ENCODE measurements at places on chromosomes 3 and 15.

DNA sequence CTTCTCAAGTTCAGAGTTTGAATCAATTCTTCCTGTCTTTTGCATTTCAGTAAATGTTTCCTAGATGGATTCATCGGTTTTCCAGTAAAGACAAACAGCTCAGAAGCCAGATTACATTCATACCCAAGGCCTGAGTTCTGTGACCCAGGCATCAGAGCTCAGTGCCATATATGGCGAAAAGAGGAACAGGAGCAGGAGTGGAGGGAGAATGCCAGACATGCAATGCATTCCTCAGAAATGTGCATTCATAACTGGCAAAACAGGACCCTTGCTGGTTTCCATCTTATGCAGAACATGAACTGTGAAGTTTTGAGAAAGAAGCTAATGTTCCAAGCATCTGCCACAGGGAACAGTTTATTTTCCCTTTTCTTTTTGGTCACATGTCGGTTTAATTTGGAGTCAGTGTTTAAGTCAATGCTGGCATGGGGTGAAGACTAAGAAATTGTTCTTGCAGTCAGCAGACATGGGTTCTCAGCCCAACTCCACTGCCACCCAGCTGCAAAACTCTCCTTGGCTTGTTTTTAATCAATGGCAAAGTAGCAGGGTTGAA is 116.5 kb downstream of the LPP start:
- DNase-seq = peak; percentile 88

- peak; percentile 75 for DNase-seq
These were observed 183.9 kb downstream of the TPRG1 start for GRCh38 chr3:189355481-189356201.

GRCh38 chr3:45442679-45443253 is 54.4 kb downstream of the LARS2 start:
- DNase-seq = no peak

- DNase-seq = no peak
These were observed 127.9 kb downstream of the TUSC7 start for GRCh38 chr3:116837483-116837882.

DNA sequence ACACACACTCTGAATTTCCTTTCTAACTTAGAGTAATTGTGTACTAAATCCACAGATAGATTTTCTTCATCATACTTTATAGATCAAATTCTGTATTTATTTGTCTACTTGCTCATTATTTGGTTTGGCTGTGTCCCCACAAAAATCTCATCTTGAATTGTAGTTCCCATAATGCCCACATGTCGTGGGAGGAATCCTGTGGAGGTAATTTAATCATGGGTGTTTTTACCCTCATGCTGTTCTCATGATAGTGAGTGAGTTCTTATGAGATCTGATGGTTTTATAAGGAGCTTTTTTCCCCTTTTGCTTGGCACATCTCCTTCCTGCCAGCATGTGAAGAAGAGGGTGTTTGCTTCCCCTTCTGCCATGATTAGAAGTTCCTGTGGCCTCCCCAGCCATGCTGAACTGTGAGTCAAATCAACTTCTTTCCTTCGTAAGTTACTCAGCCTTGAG is 198.3 kb upstream of the TGFBR2 start:
- no peak for DNase-seq

- DNase-seq = peak; percentile 16
These were observed 71.6 kb upstream of the ZNF280D start for GRCh38 chr15:56804938-56805337.

- no peak for DNase-seq
These were observed 121.4 kb downstream of the GABRG3 start for GRCh38 chr15:27092390-27092789.

- DNase-seq = peak; percentile 52
These were observed 621 bp downstream of the RGMA start for GRCh38 chr15:93088200-93088980.

DNA sequence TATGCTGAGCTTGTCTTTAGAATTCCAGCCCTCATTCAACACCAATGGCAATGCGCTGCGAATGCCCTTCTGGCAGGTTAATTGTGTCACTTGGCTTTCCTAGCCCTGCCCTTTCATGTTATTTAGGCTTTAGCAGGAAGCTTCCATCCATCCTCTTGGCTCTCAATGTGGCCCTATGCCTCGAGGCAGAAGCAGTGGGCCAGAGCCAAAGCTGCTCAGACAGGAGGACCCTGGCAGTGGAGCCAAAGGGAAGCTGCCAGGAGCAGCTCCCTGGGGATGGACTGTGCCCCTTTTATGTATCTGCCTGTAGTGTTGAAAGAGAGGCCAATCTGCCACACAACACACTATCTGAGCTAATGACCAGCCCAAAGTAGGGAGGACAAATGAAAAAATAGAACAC is 376.4 kb downstream of the CTNNB1 start:
- DNase-seq = no peak

DNA sequence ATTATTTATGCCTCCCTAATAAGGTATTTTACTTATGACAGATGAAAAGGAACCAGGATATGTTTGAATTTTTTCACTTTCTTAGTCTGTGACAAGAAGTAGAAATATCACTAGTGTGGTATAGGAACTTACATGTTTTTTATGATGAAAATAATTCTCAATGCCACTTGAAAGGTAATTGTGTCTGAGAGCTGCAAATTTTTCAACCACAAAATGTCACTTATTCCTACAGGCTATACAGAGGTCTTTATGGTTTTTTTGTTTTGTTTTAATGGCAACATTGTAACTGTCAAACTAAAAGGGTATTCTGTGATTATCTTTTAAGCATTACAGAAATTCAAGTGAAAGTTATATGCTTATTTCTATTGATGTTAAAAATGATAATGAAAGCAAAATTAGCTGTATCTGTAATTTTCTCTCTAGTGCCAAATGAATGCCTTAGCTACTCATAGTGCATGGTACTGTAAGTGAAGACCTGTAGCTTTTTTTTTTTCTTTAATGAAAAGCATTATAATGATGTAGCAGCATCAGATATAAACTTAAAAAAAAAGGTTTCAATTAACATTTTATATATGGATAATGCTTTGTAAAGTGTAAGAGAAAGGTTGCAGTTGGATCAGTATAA is 14.7 kb downstream of the FEM1B start:
- no peak for DNase-seq

DNA sequence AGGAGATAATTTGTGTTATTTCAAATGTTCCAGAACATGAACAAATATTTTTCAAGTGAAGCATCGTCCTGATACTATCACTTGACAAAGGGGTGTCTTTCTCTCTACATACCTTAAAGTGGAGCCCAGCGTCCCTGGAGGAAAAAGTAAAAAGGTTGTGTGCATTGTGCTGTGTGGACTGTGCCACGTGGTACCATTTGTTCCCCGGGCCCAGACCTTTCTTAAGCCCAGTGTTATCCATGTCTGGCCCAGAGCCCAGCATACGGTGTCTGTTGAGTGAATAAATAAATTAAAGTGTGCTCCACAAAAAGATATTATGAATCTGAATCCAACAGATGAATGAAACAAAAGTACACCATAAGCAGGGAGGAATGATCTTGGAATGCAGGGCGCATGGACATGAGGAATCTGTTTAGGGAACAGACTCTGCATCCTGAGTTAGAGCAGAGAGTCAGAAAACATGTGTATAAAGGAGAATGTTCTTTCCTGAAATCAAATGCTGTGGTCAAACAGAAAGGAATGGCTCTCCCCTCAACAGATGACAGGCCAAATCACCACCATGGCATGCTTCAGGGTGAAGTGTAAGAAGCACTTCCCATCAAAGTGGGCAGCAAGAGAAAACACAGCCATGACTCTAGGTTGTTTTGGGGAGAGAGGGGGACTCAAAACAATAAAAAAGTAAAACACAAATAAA is 8.1 kb upstream of the PRSS50 start:
- DNase-seq = peak; percentile 65

GRCh38 chr3:71348001-71348632 is 235.4 kb downstream of the FOXP1 start:
- DNase-seq = no peak

DNA sequence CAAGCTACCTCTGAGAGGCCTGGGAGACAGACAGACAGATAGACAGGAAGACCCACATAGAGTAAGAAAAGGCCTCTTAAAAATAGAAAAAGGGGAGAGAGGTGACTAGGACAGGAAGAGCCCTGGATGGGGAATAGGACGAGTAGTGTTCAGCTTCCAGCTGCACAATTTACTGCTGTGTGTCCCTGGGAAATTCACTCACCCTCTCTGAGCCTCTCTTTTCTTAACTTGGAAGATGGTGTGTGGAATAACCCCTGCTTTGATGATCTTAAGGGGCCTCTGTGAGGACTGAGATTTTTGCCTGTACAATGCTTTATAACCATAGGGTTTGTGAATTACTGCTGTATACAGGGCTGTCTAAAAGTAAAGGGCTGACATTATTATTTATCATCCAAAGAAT is 37.5 kb downstream of the FEM1B start:
- DNase-seq = no peak

- no peak for DNase-seq
These were observed 40.6 kb downstream of the SSUH2 start for GRCh38 chr3:8604006-8604405.

DNA sequence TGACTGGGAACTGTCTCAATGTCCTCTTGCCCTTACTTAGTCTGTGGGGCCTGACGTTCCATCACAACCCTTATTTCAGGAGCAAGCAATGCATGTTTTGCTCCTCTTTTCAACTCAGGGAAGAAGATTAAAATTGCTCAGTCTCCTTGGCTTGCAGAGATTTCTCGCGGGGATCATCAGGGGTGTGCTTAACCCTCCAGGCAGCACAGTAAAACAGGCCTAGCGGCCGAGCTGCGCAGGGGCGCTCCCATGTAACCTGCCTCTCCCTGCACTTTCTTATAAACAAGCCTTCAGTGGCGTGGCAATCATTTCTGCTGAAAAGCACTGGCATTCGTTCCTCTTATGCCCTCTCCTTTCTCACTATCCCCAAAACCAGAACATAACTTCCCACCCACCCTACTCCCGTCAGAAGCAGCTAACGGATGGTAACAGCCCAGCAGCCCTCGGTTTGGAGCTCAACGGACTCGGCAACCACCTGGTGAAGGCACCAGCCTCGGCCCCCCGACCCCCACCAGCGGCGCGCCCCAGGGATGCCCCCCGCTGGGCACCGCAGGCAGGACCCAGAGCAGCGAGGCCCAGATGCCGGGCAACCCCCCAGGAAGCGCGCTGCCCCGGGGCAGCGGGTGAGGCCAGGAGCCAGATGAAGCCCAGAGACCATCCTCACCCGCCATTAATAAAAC is 1.1 kb downstream of the MCF2L2 start:
- no peak for DNase-seq

- peak; percentile 40 for DNase-seq
These were observed 3.0 kb upstream of the GPR87 start for GRCh38 chr3:151319628-151320027.

GRCh38 chr15:82805994-82806406 is at the start of gene FSD2:
FSD2 (minus strand) TSS chr15:82806069; CDS start chr15:82787390, 18,679 bp downstream.
- DNase-seq = no peak

DNA sequence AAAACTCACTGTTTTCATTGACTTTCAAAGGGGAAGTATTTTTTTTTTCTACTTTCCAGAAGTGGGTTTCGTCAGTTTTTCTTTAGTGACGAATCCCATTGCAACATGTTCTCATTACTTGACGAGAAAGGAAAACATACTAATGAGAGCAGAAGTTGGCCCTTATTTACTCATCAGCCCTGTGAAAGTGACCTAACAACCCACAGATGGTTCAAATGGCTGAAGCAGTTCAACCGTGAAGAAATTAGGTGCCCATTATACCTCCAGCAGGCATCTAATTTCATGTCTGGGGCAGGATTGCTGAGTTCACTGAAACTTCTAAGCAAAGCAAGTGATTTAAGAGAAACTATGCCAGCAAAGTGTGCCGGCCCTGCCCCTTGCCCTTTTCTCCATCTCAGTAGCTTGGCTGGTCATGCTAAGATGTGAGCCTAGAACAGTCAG is 9.0 kb downstream of the AQP9 start:
- peak; percentile 63 for DNase-seq

DNA sequence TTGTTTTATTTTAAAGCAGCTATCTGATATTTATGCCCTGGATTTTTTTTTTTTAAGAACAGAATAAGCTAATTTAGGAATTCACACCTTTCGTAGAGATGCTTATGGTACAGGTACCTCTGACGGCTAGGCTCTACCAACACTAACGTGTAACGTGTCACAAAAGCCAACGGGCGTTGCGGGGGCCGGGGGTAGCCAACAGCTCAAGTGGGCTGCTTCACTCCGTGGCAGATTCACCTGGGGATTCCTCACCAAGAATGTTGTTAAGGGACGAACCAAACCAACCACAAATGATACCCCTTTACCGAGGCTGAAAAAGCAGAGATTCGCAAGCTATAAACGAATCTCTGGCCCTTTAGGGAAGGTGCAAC is 1.0 kb downstream of the TMCC1 start:
- DNase-seq = no peak

- no peak for DNase-seq
These were observed 204.2 kb upstream of the LRRN1 start for GRCh38 chr3:3594986-3595385.

GRCh38 chr15:101543926-101544612 is 54.6 kb upstream of the PCSK6 start:
- no peak for DNase-seq

DNA sequence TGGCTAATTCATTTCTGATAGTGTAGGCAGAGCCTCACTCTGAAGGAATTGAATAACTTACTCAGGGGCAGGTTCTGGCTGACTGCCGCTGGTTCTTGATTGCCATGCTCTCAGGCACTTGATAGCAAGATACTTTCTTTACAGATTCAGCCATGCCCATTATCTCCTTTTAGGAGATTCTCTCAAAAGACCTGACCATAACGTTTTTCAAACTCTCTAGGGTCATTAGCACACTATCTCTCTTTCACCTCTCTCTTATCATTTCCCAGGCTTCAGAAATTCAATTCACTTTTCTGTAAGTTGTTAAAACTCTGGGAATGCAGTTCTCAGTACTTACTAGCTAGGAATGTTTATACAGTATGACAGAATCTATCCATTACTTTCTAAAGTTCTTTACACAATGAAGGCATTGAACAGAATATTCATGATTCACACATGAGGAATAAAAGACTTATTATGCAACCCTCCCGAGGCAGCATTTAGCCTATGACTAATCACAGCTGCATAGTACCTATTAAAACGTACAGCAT is 850.3 kb upstream of the CADM2 start:
- peak; percentile 1 for DNase-seq

DNA sequence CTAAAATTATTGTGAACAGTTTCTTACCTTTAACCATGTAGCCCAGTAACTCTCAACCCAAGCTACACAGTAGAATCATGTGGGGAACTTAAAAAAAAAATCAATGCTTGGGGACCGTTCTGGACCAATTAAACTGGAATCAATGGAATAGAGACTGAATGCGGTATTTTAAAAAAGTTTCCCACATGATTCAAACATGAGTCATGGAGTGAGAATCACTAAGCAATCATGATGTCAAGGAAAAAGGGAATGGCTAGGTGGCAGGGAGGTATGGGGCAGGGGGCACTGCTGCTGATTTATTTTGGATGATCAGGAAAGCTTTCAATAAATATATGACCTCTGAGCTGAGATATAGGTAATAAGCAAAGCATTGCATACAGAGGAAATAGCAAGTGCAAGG is 250.5 kb upstream of the RORA start:
- DNase-seq = no peak

Measured in adipocyte (in vitro differentiated cells).